ENCODE measurements at places on chromosomes 16 and 17.

DNA sequence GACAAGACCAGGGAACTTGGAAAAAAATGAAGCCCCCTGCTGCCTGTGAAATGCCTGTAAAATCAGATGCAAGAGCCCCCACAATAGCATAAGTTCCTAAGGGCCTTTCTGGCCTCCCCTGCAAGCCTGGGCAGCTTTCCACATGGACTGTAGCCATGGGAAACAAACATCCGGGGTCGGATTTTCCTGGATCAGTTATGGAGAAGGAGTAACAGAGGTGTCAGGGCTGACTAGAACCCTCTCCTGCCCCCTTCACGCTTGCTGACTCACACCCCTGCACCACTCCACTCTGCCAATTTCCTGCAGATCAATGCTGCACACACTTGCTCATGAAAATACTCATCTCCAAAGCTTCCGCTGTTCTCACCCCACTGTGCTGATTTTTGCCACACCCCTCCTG is 258.6 kb downstream of the CBLN1 start:
- peak; percentile 53 for DNase-seq

GRCh38 chr16:11260596-11260966 is 4.6 kb upstream of the SOCS1 start:
- DNase-seq: no peak

GRCh38 chr16:83390759-83391158 is 417.0 kb upstream of the HSBP1 start:
- no peak for DNase-seq

DNA sequence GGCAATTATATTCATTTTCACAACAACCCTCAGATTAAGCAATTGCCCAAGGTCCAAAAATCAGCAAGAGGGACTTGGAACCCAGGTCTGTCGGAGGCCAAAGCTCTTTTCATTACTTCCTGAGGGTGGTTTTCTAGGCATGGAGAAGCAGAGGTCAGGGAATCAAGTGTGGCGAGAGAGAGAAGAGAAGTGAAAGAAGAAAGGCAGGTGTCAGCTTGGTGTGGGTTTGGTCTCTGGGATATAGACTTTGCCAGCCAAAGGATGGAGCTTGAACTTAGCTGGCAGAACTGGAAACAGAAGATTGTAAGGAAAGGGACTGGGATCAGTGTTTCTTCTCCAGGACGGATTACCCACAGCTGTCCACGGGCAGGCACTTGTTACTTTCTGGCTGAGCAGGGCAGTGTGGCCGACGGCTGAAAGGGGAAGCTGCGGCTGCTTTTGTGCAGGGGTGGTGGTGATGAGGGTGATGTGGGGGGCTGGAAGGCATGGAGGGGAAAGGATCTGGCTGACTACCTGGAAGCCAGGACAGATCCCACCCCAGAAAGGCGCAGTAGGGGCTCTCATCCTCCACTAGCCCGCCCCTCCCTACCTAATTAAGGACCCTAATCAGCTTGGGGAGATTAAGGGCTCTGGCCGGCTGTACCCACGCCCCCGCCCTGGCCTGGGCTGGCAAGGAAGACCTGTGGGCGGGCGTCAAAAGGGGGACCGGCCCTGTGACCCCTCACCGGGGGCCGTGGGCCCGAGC is at the start of gene GUCY2D:
TSS of gene GUCY2D (plus strand) at position 640 of the 745 bp plus-strand sequence. CDS start 433 bp downstream, outside the sequence.
- no peak for DNase-seq

GRCh38 chr17:8338753-8339140 is 893 bp upstream of the ODF4 start:
- no peak for DNase-seq

GRCh38 chr17:44378171-44378705 is 11.2 kb downstream of the ITGA2B start:
- DNase-seq: no peak

DNA sequence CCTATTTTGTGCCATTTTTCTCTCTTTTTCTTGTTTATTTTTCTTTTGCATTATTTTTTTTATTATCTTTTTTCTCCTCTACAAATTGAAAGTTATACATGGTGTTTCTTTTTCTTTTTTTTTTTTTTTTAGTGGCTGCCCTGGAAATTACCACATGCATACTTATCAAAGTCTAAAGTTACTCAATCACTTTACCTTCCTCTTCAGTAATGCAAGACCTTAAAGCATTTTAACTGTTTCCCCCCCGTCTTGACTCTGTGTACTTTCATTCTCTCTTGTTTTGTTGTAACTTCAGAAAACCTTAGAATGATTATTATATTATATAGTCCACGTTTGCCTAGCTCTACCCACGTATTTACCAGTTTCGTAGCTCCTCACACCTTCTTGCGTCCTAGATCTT is 33.3 kb upstream of the SMPD3 start:
- no peak for DNase-seq

DNA sequence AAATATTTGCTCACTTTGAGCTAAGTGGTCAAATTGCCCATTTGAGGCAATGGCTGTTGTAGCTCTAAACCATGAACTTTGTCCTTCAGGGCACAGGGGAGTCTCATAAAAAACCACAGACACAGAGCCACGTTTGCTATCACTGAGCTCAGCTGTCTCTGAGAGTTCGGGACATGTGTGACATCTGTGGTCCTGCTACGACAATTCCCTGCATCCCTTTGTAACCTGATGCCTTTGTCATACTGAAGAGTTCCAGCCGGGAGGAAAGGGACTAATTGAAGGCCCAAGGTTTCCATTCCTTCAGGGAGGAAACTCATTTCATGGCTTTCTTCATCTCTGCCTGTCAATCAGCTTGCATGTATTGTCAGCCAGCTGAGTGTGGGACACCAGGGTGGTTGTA is 599.4 kb upstream of the CDH5 start:
- DNase-seq: no peak

DNA sequence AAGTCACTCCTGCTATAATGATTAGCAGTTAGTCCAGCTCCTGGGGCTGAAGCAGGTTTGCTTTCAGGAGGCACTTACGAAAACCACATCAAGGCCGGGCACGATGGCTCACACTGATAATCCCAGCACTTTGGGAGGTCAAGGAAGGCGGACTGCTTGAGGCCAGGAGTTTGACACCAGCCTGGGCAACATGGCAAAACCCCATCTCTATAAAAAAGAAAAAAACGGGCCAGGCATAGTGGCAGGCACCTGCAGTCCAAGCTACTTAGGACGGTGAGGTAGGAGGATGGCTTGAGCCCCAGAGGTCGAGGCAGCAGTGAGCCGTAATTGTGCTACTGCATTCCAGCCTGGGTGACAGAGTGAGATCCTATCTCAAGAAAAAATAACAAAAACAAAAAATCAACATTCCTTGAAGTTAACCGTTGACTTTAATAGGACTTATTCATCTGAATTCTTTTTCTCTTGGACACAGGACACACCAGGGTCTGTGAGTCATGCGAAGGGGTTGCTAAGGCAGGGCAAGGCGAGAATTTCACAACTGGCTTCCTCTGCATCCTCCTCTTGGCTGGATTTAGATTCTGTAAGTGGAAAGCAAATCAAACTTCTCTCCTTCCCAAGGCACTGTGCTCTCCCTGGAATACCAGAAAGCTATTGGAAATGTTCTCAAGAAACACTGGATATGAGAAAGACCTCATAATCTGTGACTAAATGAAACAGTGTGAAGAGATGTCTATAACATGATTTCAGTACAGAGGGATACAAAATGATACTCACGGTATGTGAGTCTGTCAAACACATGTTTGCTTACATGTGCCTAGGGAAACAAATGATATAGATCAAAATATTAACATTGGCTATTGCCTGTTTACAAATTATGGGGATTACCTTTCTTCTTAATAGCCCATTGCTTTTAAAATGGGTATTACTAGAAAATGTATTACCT is 99.5 kb downstream of the SYCE1L start:
- peak; percentile 99 for DNase-seq

GRCh38 chr17:78366109-78366848 is 6.4 kb upstream of the SOCS3 start:
- DNase-seq: no peak

DNA sequence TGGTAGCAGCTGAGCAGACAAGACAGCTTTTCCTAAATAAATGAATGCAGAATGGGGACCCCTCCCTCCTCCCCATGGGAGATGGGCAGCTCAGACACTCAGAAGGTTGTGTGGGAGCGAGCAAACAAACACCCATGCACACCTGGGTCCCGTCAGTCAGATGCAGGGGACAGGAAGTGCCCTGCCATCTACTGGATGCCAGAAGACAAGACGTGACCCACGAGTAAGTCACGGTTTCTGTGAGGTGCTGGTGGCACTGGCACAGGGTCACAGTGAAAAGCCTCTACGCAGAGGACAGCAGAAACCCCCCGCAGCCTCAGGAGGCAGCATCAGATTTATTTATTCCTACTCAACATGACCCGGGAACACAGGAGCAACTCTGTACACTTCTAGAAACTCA is 8.4 kb downstream of the HBQ1 start:
- no peak for DNase-seq

- no peak for DNase-seq
Observed at GRCh38 chr17:78644224-78644623, 67.0 kb upstream of the DNAH17 start.

- DNase-seq: no peak
Observed at GRCh38 chr17:74608511-74608910, 15.0 kb downstream of the CD300E start.

DNA sequence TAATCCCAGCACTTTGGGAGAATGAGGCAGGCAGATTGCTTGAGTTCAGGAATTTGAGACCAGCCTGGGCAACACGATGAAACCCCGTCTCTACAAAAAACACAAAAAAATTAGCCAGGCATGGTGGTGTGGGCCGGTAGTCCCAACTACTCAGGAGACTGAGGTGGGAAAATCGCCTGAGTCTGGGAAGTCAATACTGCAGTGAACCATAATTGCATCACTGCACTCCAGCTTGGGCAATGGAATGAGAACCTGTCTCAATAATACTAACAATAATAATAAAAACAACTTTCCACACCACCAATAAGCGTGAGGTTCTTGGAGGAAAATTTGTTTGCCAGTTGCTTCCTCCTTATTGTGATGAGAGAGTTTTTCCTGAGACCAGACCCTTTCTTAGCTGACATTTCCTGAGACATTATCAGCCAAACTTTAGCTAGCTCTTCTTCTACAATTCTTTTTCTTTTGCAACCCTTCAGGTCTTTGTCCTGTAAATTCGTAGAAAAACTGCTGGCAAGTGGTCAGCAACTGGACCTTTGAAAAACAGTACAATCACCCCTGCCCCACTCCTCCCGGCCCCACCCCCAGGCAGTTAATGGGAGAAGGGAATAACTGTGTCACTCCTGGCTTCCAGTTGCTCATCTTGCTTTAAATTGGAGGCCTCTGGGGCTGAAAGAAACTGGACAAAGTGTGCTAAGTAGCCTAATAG is 3.5 kb upstream of the EZH1 start:
- DNase-seq: no peak

DNA sequence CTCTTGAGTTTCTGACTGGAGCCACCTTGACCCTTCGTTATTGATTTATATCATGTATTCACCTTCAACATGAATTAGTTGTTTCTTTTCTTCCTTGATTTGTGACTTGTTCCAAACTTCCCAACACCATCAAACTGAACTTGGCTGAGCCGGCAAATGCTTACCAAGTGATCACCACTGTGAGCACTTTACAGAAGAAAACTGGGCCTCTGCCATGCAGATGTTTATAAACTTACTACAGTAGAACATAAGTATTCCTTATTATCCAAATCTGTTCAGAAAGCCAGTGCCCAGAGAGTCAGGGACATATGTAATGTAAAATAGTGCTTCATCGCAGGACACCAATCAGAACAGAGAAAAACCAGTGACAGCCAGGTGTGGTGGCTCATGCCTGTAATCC is 19.9 kb downstream of the CMTM4 start:
- DNase-seq: no peak

- DNase-seq: no peak
Observed at GRCh38 chr17:28317966-28318758, 838 bp upstream of the TMEM97 start.

DNA sequence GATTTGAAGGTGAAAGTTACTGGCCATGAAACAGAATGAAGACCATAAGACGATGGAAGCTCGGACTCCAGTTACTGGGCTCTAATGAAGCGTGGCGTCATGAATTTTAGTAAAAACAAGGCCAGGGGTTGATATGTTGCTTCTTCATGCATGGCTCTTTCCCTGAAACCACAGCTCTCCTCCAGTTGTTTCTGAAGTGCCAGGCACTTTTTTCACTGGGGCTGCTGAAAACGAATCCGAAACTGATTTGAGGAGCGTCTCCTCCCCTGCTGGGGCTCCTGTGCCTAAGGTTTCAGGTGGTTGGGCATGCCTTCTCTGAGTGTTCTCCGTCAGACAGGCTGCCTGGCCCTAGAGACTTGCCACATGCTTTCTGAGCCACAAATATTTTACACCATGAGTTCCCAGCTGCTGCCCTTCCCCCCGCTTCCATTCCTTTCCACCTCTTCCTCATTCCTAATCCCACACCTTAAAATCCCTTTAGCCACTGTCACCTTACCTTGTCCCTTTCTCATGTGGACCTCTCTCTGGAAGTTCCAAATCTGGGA is 3.7 kb upstream of the MYL4 start:
- peak; percentile 92 for DNase-seq

GRCh38 chr16:75402159-75402820 is 31.0 kb downstream of the CFDP1 start:
- peak; percentile 7 for DNase-seq

DNA sequence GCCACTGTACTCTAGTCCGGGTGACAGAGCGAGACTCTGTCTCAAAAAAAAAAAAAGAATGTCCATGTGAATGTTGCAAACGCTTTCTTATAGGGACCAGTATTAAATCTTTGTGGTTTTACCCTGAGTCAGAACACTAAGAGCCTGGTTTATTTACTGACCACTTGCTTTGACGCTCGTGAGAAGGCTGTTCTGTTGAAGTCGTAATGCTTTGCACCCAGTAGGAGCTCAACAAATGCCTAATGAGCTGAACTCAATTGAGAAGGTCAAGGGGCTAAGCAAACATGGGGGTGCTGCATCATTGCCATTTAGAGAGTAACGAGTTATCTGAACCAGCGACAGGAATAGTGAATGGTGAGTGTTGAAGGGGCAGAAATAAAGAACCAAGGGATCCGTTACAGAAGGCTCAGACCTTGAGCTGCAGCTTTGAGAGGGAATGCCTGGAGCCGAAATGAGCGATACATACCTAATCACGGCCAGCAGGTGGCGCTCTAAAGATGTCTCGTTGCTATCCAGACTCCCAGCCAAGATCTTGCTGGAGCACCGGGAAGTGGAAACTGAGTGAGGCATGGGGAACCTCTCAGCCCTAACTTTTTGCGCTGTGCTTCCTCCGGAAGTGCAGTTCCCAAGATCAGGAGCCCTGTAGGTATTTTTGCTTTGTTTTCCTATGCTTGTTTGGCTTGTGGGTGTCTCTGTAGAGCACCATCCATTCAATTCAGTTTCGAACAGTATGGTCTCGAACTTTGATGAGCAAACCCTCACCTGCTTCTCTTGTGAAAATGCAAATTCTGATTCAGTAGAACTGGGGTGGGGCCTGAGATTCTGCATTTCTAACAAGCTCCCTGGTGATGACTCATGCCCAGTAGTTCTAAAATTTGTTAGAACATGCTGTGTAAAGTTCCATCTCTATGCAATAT is 12.6 kb upstream of the RNF222 start:
- DNase-seq: peak; percentile 66

GRCh38 chr16:86396901-86397311 is 113.4 kb upstream of the FOXF1 start:
- DNase-seq: peak; percentile 13
